Stimulated activated CD8-positive, alpha-beta memory T cell treated with anti-CD3 and anti-CD28 coated beads, Interleukin-7, amount 100 ng/mL, for 24 hours (primary cell): ENCODE measurements at places on chromosomes 3 and 15.

DNA sequence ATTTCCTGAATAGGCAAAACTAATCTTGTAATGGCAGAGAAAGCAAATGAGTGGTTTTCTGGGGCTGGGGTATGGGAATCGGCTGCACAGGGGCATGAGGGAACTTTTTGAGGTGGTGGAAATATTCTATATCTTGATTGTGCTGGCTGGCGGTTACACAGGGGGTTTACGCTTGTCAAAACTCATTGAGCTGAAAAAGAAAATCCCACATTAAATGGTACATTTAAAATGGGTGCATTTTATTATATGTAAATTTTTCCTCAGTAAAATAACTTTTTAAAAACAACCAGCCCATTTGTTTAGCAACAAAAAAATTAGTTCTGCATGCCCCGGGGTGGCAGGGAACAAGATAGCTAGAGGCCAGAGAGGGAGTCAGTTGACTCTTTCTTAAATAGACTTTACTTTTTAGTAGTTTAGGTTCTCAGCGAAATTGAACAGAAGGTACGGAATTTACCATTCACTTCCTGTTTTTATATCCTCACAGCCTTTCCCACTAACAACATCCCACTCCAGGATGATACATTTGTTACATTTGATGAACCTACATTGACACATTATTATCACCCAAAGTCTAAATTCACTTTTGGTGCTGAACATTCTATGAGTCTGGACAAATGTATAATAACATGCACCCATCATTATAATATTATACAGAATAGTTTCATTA is 41.2 kb upstream of the BCL2A1 start:
- DNase-seq = no peak

DNA sequence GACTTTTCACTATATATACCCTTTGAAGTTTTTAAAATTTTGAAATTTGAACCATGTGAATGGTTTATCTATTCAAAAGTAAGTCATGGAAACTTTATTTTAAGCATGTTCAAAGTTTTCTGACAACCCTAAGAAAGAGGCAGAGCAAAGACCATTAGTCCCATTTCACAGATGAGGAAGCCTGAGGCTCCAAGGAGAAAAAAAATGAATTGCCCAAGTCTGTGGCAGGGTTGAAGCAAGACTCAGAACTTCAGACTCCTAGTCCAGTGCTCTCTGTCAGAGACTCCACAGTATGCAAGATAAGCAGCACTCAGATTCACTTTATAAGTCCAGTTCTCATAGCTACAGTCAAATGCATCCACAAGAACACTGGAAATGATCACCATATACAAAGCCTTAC is 4.5 kb downstream of the RAB43 start:
- no peak for DNase-seq

- DNase-seq = no peak
Measured at GRCh38 chr15:39595338-39596221, 14.7 kb downstream of the THBS1 start.

GRCh38 chr15:70379938-70380883 is 282.5 kb upstream of the TLE3 start:
- DNase-seq = no peak

DNA sequence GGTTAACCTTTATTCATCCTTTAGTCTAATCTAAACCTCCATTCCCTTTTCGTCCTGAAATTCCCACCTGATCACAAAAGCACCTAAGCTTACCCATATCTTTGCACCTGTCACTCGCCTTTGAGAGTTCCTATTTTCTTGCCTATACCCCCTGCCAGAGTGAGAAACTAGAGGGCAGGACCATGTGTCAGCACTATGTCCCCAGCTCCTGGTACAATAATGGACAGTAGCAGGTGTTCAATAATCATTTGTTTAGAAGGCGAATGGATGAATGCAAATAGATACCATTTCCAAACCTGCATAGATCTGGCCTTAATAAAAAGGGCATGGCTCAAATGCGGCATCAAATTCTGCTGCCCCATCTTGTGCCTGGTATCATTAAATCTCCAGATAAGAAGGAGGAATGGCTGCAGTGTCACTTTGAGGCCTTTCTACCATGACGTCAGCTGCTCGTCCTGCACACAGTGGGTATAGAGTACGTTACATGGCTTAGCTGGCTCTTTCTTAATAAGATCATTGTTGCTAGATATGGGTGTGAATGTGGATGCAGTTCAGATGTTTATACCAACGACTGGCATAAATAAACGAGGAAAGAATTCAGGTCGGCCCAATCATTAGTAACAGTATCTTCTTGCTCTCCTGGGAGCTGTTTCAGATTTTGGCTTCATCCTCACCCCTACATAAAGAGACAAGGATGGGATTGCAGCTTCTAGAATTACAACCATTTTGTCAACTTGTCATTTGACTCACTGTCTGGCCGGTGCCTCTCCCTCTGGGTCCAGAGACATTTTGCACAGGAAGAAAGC is 148.7 kb downstream of the RORA start:
- no peak for DNase-seq

- peak; percentile 50 for DNase-seq
Measured at GRCh38 chr3:5002174-5002870, 23.1 kb downstream of the BHLHE40 start.

DNA sequence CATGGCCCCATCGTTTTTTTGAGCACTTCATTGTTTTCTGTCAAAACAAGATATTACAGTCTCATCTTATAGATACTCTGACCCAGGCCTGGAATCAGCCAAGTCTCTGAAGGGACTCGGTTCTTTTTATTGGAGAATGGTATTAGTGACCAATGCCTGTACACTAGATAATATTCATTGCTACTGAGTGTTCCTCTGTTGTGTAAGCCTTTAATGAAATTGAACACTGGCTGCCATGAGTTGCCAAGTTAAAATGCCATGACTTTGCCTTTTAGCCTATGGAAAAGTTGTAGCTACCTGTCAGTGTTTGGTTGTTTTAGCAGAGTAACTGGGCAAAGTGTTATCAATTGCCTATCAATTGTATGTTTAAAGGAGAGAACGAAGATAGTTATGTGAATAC is 134.0 kb downstream of the AKAP13 start:
- DNase-seq = no peak

GRCh38 chr15:94526071-94526689 is 294.8 kb downstream of the MCTP2 start:
- no peak for DNase-seq

GRCh38 chr3:155431856-155432570 is 138.5 kb upstream of the STRIT1 start:
- DNase-seq = no peak

GRCh38 chr3:155334914-155335723 is 41.6 kb upstream of the STRIT1 start:
- no peak for DNase-seq

DNA sequence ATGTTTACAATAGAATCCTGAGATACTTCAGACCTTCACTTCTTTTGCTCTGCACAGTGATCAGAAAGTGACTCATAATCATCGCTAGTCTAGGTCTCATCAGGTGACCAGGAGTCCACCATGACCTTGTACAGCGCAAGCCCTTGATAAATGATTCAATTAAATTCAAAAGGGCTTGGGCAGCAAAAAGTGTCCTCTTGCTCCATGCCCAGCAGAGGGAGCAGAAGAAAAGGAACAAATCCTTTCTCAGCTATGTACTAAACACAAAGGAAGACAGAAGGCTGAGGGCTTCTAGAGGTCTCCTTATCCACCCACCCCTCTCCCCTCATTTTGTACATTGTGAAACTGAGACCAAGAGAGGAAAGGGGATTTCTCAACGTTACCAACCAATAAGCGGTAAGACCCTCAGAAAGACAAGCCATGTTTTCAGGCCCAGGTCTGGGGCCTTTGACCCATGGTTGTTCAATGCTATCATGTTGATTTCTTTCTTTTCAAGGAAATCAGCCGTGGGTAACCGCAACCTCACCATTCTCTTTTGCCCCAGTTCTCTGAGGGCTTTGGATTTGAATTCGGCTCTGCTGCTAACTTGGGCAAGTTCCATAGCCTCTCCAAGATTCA is 74.8 kb downstream of the AQP9 start:
- DNase-seq = no peak

DNA sequence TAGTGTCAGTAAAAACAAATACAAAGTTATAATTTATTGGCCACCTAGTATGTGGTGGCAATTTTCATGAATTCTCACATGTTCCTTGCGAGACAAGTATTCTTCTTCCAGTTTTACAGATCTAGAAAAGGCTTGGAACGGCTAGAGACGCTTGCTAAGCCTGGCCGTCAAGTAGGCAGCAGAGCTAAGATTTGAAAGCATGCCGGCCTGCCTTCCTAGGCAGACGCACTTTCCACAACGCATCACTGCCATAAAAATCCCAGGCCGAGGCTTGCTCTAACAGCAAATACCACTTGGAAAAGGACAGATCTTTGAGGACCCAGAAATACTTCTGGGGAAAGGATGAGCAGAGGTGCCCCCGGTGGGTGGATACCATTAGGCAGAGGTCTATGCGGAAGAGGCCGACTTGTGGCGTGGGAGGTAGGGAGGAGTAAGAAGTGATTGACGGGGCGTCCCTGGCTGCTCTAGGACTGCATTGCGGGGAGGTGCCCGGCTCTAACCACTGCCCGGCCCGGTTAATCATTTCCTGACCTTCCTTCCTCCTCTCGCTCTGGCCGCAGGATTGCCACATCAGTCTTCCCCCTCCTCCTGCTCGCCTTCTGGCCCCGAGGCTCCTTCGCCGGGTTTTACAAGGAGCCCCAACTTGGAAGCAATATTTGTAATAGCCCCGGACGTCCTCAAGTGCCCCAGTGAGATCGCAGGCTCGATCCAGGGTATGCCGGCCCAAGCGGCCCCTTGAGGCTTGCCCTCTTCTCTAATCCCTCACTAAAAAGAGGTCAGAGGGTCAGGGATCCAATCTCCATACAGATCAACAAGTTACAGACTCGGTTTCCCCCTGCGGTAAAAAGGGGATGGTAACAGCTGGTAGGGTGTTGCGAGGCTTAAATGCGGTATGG is 1.3 kb upstream of the USP3 start:
- peak; percentile 56 for DNase-seq

- DNase-seq = no peak
Measured at GRCh38 chr15:44468709-44469385, 41.4 kb downstream of the CTDSPL2 start.

DNA sequence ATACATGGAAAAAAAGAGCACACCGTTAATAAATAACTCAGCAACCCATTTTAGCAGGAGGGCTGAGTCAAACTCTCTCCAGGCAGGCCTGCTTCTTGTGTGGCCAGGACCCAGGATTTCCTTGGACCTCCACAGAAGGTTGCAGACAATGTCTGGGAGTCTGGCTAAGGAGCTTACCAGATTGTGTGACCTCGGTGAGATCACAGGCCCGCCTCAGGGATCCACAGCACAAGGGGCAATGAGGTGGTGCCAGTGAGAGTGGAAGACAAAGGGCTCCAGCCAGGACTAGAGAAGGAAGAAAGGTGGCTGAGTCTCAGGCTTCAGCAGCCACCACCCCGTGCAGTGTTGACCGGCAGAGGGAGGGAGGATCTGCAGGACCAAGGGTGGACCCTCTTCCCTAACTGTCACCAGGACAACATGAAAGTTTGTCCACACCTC is 32.2 kb upstream of the SEC22A start:
- DNase-seq = no peak

- DNase-seq = peak; percentile 20
Measured at GRCh38 chr15:90184786-90185704, 16.1 kb upstream of the SEMA4B start.

DNA sequence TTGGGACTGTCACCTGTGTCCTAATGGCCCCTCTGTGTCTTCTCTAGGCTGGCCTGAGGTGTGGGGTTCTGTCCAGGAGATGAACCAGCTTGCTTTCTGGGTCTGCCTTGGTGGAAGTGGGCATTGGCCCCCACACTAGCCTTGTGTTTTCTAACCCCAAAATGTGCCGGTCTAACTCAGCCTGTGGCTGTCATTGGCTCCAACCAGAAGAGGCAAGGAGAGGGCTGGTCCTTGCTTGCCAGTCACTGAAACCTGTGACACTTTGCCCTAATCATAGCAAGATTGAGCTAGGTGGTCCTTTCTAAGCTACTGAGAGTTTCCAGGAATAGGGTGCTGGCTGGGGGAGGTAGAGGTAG is 2.2 kb downstream of the C15orf39 start:
- no peak for DNase-seq

DNA sequence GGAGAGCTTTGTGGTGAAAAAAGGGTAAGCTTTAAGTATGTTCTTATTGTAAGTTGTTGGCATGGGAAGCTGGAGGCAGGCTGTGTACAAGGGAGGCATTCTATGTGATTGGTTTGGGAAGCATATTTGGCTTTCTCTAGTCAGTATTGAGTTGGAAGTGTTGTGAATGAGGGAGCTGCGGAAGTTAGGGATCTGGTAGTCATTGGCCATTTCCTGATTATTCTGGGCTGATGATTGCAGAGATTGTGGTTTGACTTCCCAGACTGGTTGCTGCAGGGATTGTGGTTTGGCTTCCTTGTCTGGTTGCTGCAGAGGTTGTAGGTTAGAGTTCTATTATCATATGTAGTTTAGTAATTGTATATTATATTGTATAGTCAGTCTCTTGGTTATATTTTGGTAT is 21.0 kb downstream of the STXBP5L start:
- DNase-seq = no peak

- no peak for DNase-seq
Measured at GRCh38 chr15:80547264-80547663, 143.1 kb downstream of the ARNT2 start.

DNA sequence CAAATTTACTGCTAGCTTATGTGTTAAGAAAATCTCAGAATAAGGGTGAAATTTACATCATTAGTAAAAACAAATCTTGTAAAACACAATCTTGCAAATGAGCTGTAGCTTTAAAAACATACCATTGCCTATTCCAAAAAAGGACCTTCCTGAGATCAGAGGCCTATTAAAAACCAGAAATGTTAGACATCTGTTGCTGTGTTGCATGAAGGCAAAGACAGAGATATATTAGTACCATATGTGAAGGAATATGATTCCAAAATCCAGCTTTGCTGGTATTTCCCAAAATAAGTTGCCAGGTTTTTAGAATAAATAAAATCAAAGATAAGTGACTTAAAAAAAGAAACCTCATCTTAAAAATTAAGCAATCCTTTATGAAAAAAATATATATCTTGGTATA is 504.1 kb upstream of the CDIN1 start:
- DNase-seq = no peak

DNA sequence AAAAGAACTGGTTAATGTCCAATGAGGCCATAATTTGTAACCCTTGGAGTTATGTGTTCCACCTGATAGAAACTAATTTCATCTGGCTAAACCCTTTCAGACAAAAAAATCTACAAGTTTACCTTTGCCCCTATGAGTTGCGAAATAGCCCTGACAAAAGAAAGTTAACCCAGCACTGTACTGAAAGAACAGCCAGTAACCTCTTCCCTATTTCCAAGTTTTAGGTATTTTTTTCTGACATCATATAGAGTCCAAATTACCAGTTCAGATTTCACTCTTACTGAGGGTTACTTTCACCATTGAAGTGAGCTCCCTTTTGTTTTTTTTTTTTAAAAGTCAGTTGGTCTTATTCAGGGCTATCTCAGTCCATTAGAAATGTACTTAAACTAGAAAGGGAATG is 42.8 kb upstream of the PTPRG start:
- no peak for DNase-seq

DNA sequence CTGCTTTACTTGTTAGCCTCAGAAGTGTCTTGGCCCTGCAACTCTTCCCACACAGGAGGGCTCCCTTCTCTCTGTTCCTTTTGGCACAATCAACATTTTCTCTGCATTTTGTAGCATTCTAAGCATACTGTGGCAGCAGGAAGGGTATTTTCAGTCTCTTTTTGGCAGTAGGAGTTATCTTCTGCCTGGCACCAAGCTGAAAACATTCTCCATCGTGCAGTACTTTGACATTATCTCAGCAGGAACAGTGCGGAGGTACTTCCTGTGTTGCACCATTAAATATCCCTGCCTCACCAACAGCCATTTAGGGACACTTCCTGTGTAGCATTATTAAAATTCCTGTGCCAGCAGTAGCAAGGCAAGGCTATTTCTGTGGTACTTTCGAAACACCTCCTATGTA is 233.2 kb upstream of the SEMA6D start:
- DNase-seq = no peak

GRCh38 chr3:50165910-50166538 is 10.9 kb downstream of the SEMA3F start:
- no peak for DNase-seq
